ENCODE measurements at places on chromosomes 2 and 18. TPM values are rescaled to one million over a fixed set of nuclear protein-coding genes. Genes with fewer than 3 reads are reported as not detected.
A peak's percentile ranks its signal among the peaks of the same experiment; 100 is the strongest.

The HOXD13 gene
- total RNA-seq = not detected

The RAMP1 gene
- total RNA-seq = 19.5 TPM

The LIMS2 gene
- total RNA-seq = 6.9 TPM

The CYBRD1 gene
- total RNA-seq = 163 TPM

The UPP2 gene
- not detected for total RNA-seq

The ST8SIA5 gene
- 3.0 TPM for total RNA-seq

The LONRF2 gene
- not detected for total RNA-seq

The ADNP2 gene
- 9.8 TPM for total RNA-seq

DNA sequence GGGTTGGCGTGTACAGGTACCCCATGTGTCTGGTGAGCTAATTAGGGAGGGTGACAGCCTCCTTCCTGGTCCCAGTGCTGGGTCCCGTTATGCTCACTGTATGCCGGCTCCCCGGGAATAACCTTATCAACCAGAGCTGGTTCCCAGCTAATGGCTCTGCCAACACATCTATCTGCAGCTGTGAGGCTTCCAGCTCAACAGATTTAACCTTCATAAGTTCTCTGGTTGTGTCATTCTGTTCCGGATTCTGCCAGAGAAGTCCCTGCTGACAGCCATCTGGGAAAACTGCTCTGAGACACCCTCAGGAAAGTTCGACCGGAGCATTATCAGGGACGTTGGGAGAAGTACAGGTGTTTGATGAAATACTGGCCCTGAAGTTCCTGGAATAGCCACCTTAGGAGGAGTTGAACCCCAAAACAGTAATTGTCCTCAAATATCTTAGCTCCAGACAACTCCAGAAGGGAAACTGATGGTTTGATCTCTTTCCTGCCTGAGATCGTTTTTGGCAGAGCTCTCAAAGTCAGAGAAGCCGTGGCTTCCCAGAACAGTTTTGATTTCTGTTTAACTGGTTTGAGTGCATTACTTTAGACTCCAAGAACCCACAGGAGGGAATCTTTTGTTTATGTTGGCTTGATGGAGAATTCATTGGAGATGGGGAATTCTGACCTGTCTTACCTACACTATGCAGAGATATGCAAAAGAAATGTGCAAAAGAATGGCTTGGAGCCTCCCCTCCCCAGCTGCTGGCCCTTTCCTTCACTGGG lies 39.4 kb upstream of the TXNDC2 start:
- no peak for DNase-seq

DNA sequence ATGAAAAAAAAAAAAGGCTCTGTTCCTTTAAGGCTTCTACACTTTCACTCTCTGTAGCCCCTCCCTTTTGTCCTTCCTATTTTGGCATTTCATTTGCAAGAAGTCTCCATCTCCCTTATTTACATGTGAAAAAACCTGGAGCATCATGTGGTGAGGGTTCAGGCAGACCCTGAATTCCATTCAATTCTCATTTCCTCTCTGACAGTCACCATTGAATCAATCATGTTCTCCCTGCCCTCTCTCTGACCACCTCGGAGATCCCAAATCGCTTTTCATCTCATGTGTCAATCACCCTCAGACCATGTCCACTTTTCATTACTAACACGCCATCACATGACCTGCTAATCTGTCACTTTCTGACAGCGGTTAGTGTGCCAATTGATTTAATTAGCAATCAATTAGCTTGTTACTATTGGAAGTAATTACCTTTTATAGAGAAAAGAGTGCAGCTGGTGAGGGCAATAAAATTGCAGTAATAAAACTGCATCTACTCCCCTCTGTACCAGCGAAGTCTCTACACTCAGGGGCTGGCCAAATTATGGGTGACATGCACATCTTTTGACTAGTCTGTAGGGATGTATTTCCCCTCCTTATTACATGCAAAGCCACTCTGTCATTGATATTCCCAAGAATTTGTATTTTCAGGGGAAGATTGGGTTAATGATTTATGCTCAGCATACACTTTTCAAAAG lies 317.4 kb downstream of the EN1 start:
- no peak for DNase-seq

DNA sequence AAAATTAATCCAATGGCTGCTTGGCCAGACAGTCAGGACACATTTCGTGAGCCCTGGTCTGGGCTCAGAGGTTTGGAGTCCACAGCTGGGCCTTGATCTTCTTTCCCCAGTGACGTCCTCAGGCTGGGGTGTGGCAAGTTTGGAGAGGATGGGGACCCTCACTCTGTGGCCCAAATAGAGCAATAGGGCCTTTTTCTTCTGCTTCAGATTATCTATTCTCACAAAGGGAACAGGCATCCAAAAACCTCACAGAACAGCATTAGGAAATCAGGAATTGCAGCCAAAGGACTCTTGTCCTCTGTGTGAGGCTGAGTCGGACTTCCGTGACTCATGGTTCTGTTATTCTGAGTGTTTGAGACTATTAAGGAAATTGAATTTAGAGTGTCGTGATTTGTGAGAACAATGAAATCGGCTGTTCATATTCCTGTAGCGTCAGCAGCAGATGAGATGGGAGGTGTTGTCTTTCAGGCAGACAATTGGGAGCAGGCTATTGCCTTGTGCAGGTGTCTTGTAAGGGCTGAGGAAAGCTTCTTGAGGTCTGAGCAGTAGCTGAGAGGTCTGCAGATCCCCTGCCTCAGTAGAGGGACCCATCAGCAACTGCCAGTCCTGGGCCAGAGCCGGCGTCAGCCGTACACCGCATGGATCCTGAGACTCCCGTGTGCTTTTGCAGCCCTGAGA lies 113.8 kb downstream of the SH3RF3 start:
- DNase-seq = peak; percentile 78

DNA sequence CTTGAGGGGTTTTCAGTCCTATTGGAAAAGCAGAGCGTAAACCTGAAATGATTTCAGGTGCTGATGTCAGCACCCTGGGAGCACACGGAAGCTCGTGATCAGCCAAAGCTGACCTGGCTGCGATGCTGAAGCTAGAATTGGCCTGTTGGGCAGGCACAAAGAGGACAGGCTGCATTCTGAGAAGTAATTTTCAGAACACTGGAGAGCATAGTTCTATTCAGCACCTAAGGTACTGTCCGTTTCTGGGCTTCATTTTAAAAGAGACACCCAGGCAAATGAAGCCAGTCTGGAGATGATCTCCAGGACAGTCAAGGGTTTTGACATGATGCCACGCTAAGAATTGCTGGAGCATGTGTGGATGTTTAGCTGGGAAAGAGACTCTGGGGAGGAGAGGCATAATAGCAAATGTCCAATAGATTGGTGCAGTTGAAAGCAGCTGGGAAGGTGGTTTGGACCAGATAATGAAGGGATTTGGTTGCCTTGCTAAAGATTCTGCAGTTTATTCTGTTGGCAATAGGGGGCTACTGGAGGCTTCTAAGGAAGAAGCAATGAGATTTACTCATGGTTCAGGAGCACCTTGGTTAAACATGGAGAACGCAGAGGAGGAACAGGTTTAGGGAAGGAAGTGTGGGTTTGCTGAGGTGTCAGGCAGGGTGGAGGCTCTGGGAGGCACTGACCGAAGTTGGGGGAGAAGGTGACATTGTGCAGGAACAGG lies 86.6 kb downstream of the ACOXL start:
- peak; percentile 7 for DNase-seq

DNA sequence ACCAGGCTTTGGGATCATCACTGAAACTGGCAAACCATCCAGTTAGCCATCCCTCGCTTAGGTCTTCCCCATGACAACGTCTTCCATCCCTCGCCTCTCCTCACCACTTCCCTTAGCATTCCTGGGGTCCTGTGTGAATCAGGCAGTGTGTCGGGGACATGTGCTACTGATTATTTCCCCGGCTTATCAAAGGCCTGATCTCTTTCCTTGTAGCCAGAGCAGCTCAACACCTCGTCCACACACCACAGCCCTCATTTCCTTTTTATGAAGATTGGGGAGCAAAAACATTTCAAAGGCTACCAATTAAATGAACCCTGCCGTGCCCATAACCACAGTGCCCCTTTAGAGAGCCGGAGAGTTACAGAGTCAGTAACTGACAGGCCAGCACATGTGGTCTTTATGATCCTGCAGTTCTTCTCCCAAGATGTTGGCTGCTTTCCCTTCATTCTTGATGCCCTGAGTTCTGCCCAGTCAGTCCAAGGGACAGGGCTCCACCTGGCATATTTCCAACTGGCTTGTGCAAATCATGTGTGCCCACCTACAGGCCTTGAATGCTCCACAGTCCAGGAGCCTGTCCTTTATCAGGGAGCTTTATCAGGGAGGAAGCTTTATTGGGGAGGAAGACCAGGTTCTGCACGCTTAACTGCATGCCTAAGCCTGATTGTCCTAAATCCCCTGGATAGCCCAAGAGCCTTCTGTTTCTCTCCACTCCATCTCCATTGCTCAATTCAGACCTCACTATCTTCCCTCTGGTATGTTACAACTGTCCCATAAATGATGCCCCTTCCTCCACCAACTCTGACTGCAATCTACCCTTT lies 343.1 kb downstream of the CYRIA start:
- no peak for DNase-seq

GRCh38 chr2:37837628-37838328 lies 87.3 kb upstream of the RMDN2 start:
- DNase-seq = no peak

- DNase-seq = no peak
These were observed 31.2 kb downstream of the RAB1A start for GRCh38 chr2:65098741-65099140.

DNA sequence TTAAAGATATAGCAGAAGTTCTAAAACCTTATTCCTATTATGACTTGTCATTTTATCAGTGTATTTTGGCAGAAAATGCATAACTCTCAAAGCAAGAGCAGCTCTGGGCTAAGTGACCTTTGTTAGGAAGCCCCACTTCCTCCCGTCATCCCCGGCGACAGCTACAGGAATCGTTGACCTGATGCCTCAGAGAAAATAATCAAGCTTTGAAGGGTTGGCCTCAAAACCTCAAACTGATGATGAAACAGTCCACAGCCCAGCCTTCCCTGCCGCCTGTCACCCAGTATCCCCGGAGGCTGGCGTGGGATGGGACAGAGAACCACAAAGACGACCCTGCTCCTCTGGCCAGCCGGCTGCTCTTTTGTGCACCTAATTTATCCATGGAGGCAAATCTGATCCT lies 65.3 kb downstream of the KCNF1 start:
- DNase-seq = peak; percentile 69

GRCh38 chr2:164697688-164698461 lies 76.6 kb upstream of the GRB14 start:
- DNase-seq = peak; percentile 33

GRCh38 chr2:188727846-188728245 lies 246.3 kb upstream of the COL3A1 start:
- no peak for DNase-seq

DNA sequence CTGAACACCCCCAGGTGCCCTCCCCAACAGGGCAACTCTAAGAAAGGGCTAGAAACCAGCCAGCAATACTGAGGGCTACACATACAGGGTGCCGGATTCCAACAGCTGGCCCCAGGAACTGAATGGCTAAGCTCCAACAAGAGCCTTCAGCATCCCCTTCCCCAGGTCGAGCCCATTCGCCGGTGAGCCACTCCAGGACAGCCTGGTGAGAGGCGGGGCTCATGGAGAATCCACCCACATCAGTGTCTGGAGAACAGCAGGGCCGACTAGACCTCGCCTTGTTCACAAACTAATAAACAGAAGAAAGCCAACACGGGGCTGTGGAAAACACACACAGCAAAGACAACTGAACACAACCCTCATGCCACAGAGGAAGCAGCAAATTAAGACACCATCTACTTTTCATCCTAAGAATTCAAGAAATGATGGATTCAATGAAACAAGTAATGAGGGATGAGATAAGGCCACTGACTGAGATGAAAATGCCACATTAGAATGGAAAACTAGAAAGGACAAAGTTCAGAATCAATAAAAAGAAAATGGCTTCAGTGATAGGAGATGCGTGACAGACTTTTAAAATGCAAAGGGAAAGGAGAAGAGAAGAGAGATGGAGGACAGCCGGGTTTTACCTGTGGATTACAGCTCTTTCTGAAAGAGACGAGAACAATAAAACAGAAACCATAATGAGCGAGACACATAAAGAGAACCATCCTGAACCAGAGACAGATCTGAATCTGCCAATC lies 8.2 kb downstream of the PER2 start:
- DNase-seq = no peak

- no peak for DNase-seq
These were observed 13.9 kb upstream of the SMCHD1 start for GRCh38 chr18:2641638-2642037.

- DNase-seq = no peak
These were observed 5.6 kb downstream of the CELF4 start for GRCh38 chr18:37560003-37560402.

All from myocyte (in vitro differentiated cells).